Liver (tissue), 10 donors: ENCODE measurements at places on chromosomes 11 and 22.

GRCh38 chr11:85182441-85183387 is 444.4 kb downstream of the DLG2 start:
- DNase-seq = no peak

DNA sequence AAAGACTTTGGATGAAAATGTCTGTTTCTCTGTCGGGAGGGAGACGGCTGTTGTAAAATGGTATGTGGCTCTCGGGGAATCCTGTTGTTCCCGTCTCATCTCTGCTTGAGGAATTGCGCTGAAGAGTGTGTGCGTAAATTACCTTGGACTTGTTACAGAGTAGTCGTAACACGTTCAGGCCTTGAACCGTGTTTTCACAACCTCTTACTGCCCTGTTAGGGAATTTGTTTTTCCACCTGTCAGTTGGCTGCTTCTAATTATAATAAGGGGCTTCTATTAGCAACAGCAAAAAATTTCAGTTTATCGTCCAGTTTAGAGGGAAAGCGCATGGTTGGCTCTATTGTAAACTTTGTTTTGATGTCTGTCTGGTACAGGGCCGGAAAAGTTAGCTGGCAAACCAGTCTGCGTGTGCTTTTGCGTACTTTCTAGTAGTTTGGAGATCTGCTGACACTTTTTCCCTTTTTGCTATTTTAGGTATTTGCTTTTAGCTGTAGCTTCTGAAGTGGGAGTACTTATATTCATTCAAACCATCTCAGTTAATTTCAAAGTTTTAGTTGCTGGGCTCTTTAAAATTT is 1.5 kb downstream of the HIPK3 start:
- DNase-seq = peak; percentile 34

DNA sequence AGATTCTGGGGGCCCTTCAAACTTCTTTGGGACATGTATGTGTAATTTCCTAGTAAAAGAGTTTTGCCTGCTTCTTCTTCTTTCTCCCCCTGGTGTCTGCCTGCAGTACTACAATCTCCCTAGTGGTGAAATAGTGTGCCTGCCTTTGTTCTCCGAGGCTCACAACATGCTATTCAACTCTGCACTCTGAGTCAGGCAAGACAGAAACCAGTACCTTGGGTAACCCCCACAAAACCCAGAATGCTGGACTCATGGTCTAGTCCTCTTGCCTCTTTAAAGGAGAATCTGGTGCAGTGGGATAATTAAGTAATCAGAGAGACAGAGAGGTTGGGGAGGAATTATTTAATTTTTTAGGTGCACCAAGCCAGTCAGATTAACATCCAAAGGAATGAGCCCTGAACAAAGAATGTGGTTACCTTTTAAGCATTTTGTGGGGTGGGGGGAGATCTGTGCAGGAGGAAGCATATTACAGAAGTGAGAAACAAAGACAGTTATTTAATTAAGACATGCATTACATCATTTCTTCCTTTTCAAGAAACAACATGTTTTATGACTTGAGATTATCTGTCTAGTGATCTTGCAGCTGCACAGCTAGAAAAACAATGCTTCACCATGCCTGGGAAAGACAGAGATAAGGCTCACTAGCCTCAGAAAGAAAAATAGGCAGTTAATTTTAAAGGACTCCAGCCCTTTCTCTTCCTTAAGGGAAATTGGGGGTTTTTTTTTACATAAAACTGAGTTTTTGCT is 11.0 kb upstream of the MS4A6A start:
- peak; percentile 48 for DNase-seq

DNA sequence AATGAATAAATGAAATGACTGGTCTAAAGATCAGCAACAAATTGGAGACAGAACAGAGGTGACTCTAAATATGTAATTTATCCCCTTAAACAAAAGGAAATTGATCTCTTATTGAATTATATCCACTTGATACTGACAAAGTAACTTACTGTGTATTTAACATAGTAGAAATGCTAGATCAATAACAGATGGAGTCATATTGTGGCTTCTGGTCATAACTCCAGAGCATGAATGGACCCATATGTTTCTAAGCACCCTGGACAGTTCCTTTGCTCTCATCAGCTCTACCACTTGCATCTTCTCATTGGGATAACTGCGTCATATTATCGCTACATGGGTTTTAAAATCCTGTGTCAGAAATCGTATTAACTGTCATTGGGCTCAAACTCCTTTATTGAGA is 222.3 kb downstream of the ETS1 start:
- DNase-seq = no peak

DNA sequence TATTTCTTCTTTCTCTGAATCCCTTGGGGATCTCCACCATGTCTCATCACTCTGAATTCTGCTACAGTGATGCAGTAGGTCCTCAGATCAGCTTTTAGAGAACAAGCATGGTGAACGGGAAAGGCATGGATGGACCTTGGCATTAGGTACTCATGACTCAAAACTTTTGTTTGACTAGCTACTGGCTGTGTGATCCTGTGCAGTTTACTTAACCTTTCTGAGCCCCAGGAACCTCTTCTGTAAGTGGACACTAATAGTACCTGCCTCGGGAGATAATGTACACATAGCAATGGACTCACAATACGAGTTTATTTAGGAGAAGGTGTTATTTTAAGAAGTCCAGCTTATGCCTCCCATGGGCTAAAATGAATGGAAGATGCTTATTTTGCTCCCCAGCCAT is 184.7 kb upstream of the TBCEL start:
- DNase-seq = no peak

DNA sequence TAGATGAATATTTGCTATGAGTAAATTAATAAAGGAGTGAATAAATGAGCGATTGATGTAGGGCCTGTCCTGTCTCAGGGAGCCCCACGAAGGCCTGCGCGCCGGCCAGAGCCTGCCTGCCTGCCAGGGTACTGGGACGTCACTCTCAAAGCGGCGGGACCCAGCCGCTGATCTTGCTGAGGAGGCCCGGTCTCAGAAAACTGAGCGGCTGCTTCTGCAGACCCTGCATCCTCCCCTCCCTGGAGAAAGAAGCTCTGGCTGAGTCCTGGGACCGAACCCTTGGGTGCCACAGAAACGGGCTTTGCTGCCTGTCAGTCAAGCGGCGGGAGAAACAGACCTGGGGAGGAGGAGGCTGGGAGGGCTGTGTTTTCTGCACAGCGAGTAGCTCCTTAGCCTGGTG is 91.6 kb upstream of the B3GAT1 start:
- no peak for DNase-seq

DNA sequence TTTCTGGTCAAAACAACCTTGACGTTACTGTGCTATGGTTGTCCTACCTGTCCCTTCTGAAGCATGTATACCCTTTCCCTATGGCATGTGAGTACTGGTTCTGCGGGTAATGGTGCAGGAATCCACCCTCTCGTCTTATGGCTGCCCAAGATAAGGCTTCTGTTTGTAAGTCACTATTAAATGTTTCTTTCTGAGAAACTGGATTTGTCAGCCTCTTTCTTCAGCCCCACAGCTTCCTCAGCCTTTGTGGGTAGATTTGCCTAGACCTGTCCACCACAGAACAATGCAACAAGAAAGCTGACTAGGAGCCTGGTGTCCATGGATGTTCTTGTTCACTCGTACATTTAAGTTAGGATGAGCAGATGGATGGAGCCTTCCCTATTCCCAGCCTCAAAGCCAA is 14.4 kb downstream of the MMP7 start:
- no peak for DNase-seq

DNA sequence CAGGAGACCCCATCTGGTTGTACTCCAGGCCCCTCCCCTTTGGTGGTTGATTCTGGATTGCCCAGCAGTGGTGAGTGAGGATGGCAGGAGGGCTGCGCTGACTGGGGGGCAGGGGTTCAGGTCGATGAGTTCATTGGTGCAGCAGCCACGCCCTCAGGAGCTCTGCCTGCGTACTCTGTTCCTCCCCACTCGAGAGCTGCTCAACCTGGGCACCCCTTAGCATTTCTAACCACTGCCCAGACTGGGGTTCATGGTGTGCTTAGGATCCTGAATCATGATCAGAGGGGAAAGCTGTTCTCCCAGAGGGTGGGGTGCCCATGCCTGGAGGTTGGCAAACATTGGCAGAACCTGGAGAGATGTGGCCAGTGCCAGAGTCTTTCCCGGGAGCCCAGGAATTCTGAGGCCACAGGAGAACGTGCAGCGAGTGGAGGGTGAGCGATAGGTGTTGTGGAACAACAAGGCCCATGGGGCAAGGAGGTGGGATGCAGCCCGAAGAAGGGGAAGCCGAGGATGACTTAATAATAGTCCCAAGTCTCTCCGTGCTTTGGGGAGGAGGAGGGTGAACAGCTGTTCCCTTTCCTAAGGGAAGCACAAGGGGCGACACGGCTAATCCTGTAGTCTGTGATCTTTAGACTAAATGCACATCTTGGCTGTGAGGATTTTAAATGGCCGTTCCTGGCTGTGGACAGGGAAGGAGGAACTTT is 75.5 kb downstream of the SCN3B start:
- no peak for DNase-seq

- DNase-seq = no peak
Observed at GRCh38 chr11:92211576-92212167, 12.9 kb upstream of the FAT3 start.

DNA sequence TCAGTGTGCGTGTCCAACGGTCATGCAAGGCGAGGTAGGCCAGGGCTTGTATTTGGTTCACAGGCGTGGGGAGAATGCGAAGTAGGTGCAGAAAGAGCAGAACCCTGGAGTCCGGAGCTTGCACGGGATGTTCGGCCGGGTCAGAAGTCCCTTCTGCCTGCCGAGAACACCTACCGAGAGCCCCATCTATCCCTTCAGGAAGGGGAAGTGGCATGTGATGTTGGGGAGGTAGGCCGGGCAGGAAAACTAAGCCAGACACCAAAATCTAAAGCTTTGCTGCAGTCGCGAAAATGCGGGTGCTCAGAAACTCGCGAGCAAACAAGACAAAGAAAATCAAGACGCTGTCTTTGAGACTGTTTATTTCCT is 435 bp upstream of the TAF6L start:
- DNase-seq = peak; percentile 51

DNA sequence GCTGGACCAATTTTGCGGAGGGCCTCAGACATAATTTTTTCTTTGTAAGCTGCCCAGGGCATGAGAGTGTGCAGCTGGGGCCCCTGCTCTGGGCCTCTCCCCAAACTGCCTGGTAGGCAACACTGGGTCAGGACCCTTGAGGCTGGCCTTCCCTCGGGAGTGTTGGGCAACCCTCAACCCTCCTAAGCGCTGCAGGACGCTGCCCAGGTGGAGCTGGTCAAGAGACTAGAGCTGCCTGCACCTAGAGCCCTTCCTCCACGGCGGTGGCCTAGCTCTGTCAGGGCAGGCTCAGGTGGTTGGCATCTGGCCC is 505 bp upstream of the TMEM132A start:
- no peak for DNase-seq

DNA sequence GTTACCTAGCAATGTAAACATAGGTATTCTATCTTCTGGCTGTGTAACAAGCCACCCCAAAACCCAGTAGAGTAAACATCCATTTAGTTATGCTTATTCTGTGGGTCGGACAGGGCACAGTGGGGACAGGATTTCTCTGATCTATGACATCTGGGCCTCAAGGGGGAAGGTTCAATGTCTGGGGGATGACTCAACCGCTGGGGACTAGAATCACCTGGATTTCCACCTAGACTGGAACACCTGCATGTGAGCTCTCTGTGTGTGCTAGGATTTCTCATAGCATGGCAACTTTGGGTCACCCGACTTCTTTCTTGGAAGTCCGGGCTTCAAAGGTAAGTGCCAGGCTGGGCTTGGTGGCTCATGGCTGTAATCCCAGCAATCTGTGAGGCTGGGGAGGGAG is 36.5 kb upstream of the MICAL2 start:
- no peak for DNase-seq

- no peak for DNase-seq
Observed at GRCh38 chr11:46247659-46248058, 29.8 kb upstream of the CREB3L1 start.

- DNase-seq = no peak
Observed at GRCh38 chr11:256952-257737, 20.4 kb downstream of the PSMD13 start.

DNA sequence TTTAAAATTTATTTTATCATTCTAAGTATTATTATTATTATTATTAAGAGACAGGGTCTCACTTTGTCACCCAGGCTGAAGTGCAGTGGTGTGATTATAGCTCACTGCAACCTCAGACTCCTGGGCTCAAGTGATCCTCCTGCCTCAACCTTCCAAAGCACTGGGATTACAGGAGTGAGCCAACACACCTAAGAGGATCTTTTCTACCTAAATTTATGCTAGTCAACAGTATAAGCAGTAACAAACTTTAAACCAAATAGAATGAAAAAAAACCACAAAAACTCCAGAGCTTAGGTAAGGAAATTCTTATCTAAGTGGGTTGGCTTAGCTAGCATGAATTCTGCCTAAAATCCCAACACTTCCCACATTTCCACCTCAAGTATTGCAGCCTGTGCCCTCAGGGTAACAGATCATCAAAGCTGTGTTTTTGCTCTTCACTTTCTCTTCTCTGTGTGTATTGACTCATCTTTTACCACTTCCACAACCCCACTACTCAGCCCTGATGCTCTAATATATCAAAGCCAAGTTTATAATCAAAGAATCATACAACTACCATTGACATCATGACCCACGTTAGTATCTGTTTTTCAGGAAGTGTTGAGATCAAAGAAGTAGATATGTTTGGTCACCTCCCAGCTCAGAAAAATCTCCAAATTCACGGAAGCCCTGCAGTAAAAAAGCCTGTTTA is 93.7 kb upstream of the SPON1 start:
- no peak for DNase-seq

DNA sequence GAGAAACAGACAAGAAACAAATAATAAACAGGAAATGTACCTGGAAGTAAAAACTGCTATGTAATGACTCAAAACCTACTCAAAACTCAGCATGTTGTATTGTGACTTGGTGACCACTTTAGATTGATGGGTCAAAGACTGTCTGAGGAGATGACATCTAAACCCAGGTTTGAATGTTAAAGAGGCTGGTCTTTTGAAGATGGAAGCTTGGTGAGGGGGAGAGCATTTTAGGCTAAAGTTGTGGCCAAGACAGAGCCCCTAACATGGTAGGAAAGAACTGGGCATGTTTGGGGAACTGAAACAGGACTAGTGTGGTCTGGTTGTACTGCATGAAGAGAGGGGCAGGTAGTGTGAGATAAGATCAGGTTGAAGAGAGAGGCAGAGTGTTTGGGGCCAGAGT is 85.3 kb upstream of the MYO18B start:
- no peak for DNase-seq

DNA sequence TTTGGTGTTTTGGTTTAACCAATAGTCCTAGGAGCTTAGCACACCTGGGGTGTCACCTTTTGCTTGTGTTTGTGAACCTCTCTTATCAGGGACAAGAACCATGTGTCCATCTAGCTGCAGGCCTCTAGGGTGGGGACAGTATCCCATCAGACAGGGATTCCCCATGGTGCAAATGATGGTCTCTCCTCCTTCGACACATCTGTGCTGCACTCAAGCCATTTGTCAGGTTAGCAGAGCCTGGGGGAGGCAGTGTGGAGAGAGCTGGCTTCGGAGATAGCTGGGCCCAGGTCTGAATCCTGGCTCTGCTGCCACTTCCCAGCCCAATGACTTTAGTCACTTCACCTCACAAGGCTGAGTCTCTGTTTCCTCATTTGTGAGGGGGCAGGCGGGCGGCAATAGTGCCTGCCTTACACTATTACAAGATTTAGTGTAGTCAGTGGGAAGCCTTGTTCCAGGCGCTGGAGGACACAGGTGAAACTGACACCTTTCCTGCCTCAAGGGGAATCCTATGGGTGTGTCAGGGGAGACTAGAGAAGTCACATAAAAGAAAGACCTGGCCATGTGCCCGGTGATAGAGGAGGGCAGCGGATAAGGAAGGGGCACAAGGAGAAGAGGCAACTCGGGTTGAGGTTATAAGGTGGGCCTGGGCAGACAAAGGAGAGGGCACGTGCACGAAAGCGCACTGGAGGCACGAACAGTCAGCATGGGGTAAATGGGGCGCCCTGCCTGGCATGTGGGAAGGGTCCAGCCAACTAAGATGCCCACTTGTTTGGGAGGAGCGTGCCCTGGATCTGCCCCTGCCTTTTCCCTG is 12.6 kb downstream of the KLHL35 start:
- DNase-seq = no peak
